ENCODE measurements at places on chromosomes 1 and 21.

- DNase-seq: no peak
Observed at GRCh38 chr1:242008826-242009495, 10.1 kb upstream of the MAP1LC3C start.

- DNase-seq: no peak
Observed at GRCh38 chr1:16110884-16111283, 37.4 kb upstream of the FAM131C start.

- no peak for DNase-seq
Observed at GRCh38 chr1:81840805-81841204, 40.1 kb downstream of the ADGRL2 start.

GRCh38 chr1:29551123-29551936 lies 315.0 kb downstream of the PTPRU start:
- DNase-seq: no peak

DNA sequence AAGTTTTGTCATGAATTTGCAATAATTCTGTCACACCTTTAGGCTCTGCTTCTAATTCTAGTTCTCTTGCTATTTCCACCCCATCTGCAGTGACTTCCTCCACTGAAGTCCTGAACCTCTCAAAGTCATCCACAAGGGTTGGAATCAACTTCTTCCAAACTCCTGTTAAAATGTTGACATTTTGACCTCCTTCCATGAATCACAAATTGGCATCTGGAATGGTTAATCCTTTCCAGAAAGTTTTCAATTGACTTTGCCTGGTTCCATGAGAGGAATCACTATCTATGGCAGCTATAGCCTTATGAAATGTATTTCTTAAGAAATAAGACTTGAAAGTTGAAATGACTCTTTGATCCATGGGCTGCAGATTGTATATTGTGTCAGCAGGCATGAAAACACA lies 19.7 kb upstream of the SFT2D2 start:
- no peak for DNase-seq

DNA sequence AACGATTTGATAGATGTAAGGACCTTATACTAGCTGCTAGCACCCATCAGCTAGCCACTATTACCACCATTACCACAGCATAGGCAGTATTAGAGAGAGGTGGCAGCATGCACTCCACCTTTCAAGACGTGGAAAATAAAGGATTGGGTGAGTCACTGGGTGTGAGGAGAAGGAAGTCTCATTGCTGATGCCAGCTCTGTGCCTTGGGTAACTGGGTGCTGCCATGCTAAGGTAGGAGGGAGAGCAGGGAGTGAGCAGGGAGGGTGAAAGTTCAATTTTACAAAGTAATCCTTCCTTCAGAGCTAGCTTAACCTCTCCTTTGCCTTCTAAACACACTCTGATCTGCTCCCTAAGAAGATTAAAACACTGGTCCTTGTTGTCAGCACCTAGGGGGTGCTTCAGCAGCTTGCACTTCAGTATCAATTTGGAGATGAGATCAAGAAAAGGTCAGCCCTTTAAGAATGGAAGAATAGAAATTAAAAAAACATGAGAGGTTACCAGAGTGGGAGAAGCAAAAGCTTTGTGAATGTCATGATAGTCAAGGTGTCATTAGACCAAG lies 1.8 kb upstream of the LIN9 start:
- no peak for DNase-seq

GRCh38 chr1:2574350-2574749 lies 12.2 kb upstream of the PRXL2B start:
- no peak for DNase-seq

DNA sequence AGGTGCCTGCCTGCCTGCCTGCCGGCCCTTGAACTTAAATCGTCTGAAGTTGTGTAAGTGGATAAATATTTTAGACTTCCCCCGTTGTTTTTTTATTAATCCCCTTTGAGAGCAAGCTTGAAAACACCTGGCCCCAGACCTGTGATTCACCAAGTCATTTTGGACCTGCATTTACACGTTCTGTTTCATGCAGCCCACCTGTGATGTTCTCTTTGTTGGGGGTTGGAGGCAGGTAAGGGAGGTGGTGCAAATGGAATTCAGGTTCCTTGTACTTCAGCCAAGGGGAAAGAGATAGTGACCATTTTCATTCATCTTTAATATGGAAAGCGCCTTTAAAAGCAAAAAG lies 1.2 kb downstream of the SLC37A1 start:
- no peak for DNase-seq

Data from stimulated activated CD4-positive, alpha-beta T cell treated with anti-CD3 and anti-CD28 coated beads, TNF-alpha, amount 100 ng/mL, for 4 hours (primary cell).